ENCODE measurements at places on chromosomes 3 and 15. TPM values are rescaled to one million over a fixed set of nuclear protein-coding genes. Genes with fewer than 3 reads are reported as not detected.

- no peaks in the 10 kb centered on the region for H3K4me1 ChIP-seq
- peaks cover 7% of the 10 kb centered on the region for H3K27me3 ChIP-seq
Measured at GRCh38 chr3:123782488-123782887, 101.6 kb downstream of the MYLK start.

The ALDH1A3 gene
- not detected for total RNA-seq

DNA sequence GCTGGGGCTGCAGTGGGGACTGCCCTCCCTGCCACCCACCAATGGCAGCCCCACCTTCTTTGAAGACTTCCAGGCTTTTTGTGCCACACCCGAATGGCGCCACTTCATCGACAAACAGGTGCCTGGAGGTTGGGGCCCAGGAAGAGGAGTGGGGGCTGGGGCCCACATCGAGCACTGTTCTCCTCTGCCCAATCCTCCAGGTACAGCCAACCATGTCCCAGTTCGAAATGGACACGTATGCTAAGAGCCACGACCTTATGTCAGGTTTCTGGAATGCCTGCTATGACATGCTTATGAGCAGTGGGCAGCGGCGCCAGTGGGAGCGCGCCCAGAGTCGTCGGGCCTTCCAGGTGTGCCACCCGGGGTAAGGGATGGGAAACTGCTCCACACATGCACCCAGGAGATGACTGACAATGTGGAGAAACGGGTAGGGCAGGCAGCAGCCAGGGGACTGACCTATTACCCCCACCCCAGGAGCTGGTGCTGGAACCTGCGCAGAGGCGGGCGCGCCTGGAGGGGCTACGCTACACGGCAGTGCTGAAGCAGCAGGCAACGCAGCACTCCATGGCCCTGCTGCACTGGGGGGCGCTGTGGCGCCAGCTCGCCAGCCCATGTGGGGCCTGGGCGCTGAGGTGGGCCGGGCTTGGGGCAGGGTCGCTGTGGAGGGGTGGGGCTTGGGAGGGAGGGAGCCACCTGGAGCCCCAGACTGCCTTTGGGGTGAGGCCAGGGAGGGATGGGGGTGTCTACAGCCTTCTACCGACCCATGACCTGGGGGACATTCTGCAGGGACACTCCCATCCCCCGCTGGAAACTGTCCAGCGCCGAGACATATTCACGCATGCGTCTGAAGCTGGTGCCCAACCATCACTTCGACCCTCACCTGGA is 22.9 kb downstream of the NBEAL2 start:
- no peaks in the 10 kb centered on the region for H3K27me3 ChIP-seq
- H3K36me3 ChIP-seq: peaks cover 64% of the 10 kb centered on the region
- H3K27ac ChIP-seq: no peak overlapping the region
- peaks cover 21% of the 10 kb centered on the region for H3K4me1 ChIP-seq

- peaks cover 25% of the 10 kb centered on the region for H3K4me1 ChIP-seq
- no peaks in the 10 kb centered on the region for H3K36me3 ChIP-seq
- no peak overlapping the region for H3K4me3 ChIP-seq
- no peak for DNase-seq
- H3K27me3 ChIP-seq: peaks cover 25% of the 10 kb centered on the region
- no peak overlapping the region for H3K27ac ChIP-seq
Measured at GRCh38 chr3:10599017-10599416, 93.6 kb upstream of the ATP2B2 start.

GRCh38 chr3:160132226-160132625 is 93.0 kb upstream of the C3orf80 start:
- DNase-seq: no peak
- H3K27me3 ChIP-seq: peaks cover 5% of the 10 kb centered on the region
- H3K4me1 ChIP-seq: peaks cover 3% of the 10 kb centered on the region

DNA sequence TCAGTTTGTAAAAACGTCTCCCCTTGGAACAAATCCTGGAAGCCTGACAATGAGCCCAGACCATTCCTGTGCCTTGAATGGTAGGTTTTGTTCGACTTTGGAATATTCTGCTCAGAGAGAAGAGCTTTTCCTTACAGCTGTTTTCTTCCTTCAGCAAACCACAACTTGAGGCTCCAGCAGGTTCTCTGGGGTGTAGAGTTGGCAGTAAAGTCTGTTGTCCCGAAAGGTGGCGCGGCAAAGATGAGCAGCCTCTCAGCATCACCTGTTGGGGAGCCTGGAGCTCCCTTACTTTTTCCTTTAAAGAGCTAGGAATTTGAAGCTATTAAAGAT is 65.4 kb downstream of the BOC start:
- peak overlapping the region; percentile 60 for H3K4me3 ChIP-seq
- no peak overlapping the region for H3K27ac ChIP-seq
- DNase-seq: no peak

The TM4SF1 gene
- total RNA-seq: not detected

The NFKBIZ gene
- 45.3 TPM for total RNA-seq

The EBLN2 gene
- total RNA-seq: 5.9 TPM

- DNase-seq: no peak
- H3K36me3 ChIP-seq: no peaks in the 10 kb centered on the region
- H3K27ac ChIP-seq: no peak overlapping the region
- H3K4me1 ChIP-seq: no peaks in the 10 kb centered on the region
Measured at GRCh38 chr15:92457471-92458041, 63.9 kb downstream of the ST8SIA2 start.

- peaks cover 1% of the 10 kb centered on the region for H3K36me3 ChIP-seq
- H3K27ac ChIP-seq: no peak overlapping the region
- no peak for DNase-seq
- peaks cover 12% of the 10 kb centered on the region for H3K4me1 ChIP-seq
Measured at GRCh38 chr15:40252438-40253166, 13.7 kb downstream of the PAK6 start.

GRCh38 chr3:57787867-57788623 is 31.9 kb downstream of the SLMAP start:
- no peaks in the 10 kb centered on the region for H3K4me1 ChIP-seq
- H3K4me3 ChIP-seq: no peak overlapping the region
- DNase-seq: no peak

DNA sequence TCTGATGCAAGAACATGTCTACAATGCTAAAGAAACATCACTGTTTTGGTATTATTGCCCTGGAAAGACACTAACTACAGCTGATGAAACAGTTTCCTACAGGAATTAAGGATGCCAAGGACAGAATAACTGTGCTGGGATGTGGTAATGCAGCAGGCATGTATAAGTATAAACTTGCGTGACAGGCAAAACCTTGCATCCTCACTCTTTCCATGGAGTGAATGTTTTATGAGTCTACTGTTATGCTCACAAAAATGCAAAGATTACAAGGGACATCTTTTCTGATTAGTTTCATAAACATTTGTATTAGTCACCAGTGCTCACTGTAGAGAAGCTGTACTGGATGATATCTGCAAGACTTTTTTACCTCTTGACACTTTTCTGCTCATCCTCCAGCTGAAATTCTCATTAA is 143.6 kb downstream of the NAALADL2 start:
- no peaks in the 10 kb centered on the region for H3K36me3 ChIP-seq
- H3K4me1 ChIP-seq: no peaks in the 10 kb centered on the region
- no peaks in the 10 kb centered on the region for H3K27me3 ChIP-seq
- no peak overlapping the region for H3K4me3 ChIP-seq
- DNase-seq: no peak

GRCh38 chr3:86990734-86991481 is at the start of gene VGLL3:
TSS of gene VGLL3 (minus strand) at chr3:86991149. CDS start at chr3:86990743, 406 bp downstream.
- H3K27me3 ChIP-seq: peaks cover 26% of the 10 kb centered on the region
- no peaks in the 10 kb centered on the region for H3K36me3 ChIP-seq
- no peak for DNase-seq
- no peak within 1 kb of the TSS for H3K4me3 ChIP-seq
- H3K27ac ChIP-seq: no peak within 1 kb of the TSS

The ABI3BP gene
- not detected for total RNA-seq

DNA sequence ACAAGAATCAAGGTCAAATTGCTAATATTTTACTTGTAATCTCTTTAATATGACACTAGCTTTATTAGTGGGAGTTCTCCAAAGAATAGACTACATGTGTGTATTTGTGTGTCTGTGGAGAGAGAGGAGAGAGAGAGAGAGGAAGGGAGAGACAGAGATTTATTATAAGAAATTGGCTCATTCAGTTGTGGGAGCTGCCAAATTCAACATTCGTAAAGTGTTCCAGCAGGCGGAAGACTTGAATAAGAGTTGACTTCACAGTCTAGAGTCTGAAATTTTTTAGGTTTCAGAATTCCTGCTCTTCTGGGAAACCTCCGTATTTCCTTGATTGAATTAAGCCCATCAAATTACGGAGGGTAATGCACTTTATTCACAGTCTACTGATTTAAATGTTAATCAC is 4.7 kb upstream of the CLDN1 start:
- no peak for DNase-seq
- peaks cover 6% of the 10 kb centered on the region for H3K4me1 ChIP-seq
- H3K27me3 ChIP-seq: peaks cover 38% of the 10 kb centered on the region
- no peaks in the 10 kb centered on the region for H3K36me3 ChIP-seq

DNA sequence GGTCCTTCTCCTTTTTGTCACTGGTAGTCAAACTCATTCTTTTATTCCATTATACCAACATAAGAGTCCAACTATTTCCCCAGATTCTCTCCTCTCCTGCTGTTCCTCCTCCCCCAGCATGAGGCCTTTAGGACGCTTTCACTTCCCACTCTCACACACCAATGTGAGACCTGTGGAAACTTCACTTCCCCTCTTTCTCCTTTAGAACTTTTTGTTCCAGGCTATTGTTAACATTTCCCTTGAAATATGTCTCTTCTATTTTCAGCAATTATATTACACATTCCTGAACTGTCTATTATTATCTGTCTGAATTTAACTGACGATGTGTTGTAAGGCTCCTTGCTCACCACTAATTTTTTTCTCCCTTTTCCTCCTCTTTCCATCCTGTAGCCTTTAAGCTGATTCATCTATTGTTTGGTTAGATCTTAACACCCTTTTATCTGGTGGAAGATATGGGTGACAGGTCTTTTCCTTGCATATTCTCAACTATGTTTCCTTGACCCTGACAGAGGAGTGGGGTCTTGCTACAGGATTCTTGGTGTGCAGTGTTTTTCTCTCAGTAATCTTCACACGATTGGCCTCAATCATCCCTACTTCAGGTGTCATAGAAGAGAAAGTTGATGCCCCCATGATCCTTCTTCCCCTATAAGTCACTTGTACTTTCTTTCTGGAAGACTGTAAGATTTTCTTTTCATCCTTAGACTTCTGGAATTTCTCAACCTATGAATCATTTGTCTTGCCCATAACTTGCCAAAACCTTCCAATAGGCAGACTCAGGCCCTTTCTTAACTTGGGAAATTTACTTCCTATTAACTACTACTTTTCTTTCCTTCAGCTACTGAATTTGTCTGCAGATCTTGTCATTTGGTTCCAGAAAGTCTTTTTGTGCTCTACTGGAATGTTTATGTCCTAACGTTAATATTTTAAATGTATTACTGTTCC is 5.9 kb downstream of the CYP19A1 start:
- H3K4me1 ChIP-seq: no peaks in the 10 kb centered on the region
- no peaks in the 10 kb centered on the region for H3K36me3 ChIP-seq
- no peak overlapping the region for H3K4me3 ChIP-seq

DNA sequence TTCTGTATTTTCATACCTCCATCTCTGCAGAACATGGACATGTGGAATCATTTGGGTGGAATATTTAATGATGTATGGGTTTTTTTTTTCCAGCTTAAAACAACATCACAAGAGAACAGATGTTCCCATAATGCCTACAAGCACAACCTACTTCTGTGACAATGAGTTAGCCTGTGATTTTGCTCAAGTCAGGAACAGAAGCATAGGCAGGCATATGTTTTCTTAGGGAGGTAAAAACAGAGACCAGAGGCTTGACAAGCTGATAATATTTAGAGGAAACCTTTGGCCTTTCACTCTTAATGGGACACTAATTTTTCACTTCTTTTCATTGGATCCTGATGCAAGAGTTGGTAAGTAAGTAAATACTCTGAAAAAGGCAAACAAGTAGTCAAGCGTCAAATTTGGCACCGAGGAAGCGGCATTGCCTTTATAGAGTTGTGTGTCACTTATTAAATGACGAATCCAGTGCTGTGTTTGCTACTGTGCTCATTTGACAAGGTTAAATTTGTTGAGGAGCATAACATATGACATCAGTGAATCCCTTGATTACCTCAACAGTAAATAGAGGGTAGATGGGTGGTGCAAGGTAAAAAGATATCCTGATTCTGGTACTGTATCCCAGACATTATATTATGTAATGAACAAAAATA is 66.7 kb upstream of the RBMS3 start:
- DNase-seq: no peak
- peaks cover 2% of the 10 kb centered on the region for H3K36me3 ChIP-seq
- H3K27ac ChIP-seq: no peak overlapping the region
- no peaks in the 10 kb centered on the region for H3K27me3 ChIP-seq
- H3K4me1 ChIP-seq: peaks cover 5% of the 10 kb centered on the region
- no peak overlapping the region for H3K4me3 ChIP-seq

- H3K27ac ChIP-seq: no peak overlapping the region
- H3K36me3 ChIP-seq: no peaks in the 10 kb centered on the region
Measured at GRCh38 chr15:71337197-71337845, 222.1 kb downstream of the THSD4 start.

DNA sequence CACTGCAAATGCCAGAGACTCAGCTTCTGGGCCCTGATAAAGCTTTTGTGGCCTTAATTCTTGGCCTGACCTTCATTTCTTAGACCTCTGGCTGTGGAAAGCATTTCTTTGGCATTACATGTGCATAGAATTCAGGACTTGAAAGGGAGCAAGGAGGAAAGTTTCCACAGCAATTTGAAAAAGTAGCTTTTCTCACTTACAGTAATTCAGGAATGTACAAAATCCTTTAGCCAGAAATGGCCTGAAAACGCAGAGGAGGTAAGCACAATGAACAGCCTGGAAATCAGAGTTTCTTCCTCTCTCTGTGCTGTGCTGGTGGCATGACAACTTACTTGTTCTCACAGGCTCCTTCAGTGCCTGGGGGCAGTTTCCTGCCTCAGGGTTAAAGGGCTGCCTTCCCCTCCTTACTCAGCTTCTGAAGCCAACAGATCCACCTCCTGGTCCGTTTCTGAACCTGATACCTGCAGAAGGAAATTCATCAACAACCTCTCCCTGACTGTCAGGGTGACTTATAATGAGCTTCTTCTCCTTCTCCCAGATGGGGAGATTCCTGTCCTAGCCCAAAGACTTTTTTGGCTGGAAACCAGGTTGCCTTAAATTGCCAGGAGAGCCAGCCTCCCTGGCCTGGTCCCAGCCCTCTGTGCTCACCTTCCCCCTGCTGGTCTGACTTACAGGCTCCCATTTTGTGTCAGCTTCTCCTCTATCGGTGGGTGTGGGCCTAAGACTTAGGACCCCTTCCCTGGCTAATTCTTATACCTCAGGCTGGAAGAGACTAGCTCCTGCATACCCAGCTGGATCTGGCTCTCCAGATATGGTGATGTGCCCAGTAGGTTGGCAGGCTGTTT is 102.3 kb downstream of the MYRIP start:
- no peaks in the 10 kb centered on the region for H3K27me3 ChIP-seq
- no peak overlapping the region for H3K4me3 ChIP-seq
- no peaks in the 10 kb centered on the region for H3K36me3 ChIP-seq
- H3K4me1 ChIP-seq: no peaks in the 10 kb centered on the region

The TMEM41A gene
- 20.3 TPM for total RNA-seq

The CPLX3 gene
- not detected for total RNA-seq

- H3K4me3 ChIP-seq: no peak overlapping the region
- H3K4me1 ChIP-seq: no peaks in the 10 kb centered on the region
- no peaks in the 10 kb centered on the region for H3K36me3 ChIP-seq
- H3K27me3 ChIP-seq: no peaks in the 10 kb centered on the region
- no peak for DNase-seq
- no peak overlapping the region for H3K27ac ChIP-seq
Measured at GRCh38 chr3:56970461-56970879, 90.0 kb upstream of the SPATA12 start.

Measured in activated CD8-positive, alpha-beta T cell treated with anti-CD3 and anti-CD28 coated beads, Interleukin-2, amount 10 ng/mL, durations not matched to agents 7 days and 5 days (primary cell).